ENCODE measurements at places on chromosomes 6 and 20.

DNA sequence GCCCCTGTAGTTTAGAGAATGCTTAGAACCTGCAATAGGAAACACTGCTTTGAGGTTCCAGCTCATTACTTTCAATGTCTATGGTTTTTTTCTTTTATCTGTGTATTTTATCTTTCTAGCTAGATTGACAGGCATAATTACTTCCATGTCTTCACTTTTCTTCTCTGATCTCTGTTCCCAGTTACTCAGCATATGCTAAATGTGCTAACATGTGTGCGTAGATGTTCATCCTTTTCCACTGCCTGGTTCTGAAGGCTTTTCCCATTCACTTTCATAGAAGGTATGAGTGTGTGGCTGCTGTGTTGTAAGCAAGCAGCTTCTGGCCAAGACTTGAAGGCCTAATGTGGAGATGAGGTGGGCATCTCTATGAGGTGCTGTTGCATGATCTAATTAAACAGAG, 38.9 kb downstream of the FAXC start:
- no peak for DNase-seq

DNA sequence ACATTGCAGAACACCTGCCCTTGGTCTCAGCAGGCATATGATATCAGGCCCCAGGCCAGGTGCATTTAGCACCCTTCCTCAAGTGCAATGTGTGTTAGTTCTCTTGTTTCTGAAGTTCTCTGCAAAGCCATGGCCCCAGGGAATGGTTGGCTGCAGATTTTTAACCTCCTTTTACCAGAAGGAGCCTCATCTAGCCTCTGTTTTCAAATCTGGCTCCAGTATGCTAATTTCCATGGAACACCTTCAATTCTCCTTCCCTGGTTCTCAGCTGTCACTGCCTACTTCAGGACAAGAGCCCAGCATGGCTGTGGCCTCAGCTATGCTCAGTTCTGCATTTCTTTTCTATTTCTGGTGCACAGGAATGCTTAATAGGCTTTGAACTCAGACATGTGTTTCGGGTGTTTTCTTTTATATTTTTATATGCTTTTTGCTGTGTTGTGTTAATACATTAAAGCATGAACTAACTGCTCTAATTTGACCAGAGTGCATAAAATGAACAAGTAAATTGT, 51.6 kb upstream of the OGFRL1 start:
- DNase-seq: no peak

- DNase-seq: no peak
Measured at GRCh38 chr20:11473983-11474382, 443.7 kb upstream of the BTBD3 start.

GRCh38 chr20:44393608-44394451, 38.3 kb downstream of the HNF4A start:
- no peak for DNase-seq

- DNase-seq: no peak
Measured at GRCh38 chr6:81838724-81839426, 86.4 kb upstream of the TENT5A start.

GRCh38 chr20:46347841-46348803, 39.8 kb upstream of the CDH22 start:
- DNase-seq: no peak
